ENCODE measurements at places on chromosomes 12 and 14. TPM values are rescaled to one million over a fixed set of nuclear protein-coding genes. Genes with fewer than 3 reads are reported as not detected.

- H3K4me3 ChIP-seq, result no peak overlapping the region
- DNase-seq, result no peak
- no peak overlapping the region for H3K27ac ChIP-seq
- no peaks in the 10 kb centered on the region for H3K27me3 ChIP-seq
- H3K36me3 ChIP-seq, result no peaks in the 10 kb centered on the region
- H3K4me1 ChIP-seq, result no peaks in the 10 kb centered on the region
Observed at GRCh38 chr12:76962099-76962498, 83.3 kb upstream of the CSRP2 start.

The GLIPR1 gene
- total RNA-seq, result 4.9 TPM

DNA sequence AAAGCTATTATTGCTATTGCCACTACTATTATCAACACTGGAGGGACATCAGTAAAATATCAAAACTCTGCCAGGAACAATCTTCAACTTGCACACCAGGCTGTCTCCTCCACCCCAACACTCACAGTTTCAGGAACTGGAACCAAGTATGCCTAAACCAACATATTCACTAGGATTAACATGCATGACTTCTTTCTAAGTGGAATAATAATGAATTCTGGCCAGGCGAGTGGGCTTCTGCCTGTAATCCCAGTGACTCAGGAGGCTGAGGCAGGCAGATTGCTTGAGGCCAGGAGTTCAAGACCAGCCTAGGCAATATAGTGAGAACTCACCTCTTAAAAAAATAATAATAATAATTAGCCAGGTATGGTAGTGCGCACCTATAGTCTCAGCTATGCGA is 58.1 kb downstream of the TBX5 start:
- H3K27ac ChIP-seq, result no peak overlapping the region
- H3K27me3 ChIP-seq, result no peaks in the 10 kb centered on the region
- no peaks in the 10 kb centered on the region for H3K4me1 ChIP-seq
- no peak for DNase-seq

The CLEC4D gene
- total RNA-seq, result 0.17 TPM

DNA sequence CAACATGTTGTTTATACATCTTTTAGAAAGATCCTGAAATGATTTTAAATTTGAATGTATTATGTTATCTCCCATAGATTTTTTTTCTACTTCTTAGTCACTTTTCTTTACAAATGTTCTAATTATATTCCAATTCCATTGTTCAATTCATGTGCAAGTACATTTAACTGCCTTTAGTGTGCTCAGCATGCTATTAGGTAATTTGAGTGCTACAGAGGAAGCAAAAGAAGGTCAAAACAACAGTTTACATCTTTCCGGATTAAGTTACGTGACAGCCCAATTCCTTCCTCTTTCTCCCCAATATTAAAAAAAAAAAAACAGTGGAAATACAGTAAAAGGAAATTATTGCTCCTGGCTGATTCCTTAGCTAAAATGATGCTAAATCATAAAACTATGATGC is 98.3 kb downstream of the RTN1 start:
- H3K27ac ChIP-seq, result no peak overlapping the region
- DNase-seq, result no peak

DNA sequence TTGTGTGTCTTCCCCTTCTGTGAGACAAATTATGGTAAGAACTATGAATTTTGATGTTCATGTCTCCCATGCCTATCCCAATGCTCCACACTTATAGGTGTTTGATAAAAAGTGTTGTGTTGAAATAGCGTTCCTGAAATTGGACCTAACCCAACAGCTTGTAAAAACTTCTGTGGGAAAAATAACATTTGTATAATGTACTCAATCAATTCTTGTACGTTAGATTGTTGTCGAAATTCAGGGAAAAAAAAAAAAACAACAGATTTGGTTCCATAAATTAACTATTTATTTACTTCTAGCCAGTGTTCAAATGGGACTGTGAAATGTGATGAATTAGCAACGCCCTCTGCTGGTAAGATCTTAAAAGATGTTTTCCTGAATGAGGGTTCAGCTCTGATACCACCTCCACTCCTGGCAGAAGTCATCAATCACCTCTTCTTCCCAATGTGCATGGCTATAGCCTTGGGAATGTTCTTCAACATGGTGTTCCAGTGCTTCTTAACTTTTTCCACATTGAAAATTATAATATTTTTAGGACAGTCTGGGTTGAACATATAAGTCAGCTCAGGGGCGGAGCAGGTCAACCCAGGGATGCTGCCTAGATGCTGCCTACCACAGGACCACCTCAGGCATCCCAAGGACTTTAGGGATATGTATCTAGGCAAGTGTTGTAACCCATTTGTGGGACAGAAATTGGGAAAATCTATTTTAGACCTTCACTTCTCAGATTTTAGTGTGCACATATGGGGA is 170.6 kb downstream of the OTOGL start:
- H3K27ac ChIP-seq, result no peak overlapping the region
- DNase-seq, result peak; percentile 18
- peaks cover 5% of the 10 kb centered on the region for H3K4me1 ChIP-seq

The GRIN2B gene
- not detected for total RNA-seq

- H3K27me3 ChIP-seq, result no peaks in the 10 kb centered on the region
- no peak overlapping the region for H3K4me3 ChIP-seq
- no peak overlapping the region for H3K27ac ChIP-seq
- no peaks in the 10 kb centered on the region for H3K4me1 ChIP-seq
- no peaks in the 10 kb centered on the region for H3K36me3 ChIP-seq
Observed at GRCh38 chr12:131116468-131117117, 162.9 kb downstream of the ADGRD1 start.

DNA sequence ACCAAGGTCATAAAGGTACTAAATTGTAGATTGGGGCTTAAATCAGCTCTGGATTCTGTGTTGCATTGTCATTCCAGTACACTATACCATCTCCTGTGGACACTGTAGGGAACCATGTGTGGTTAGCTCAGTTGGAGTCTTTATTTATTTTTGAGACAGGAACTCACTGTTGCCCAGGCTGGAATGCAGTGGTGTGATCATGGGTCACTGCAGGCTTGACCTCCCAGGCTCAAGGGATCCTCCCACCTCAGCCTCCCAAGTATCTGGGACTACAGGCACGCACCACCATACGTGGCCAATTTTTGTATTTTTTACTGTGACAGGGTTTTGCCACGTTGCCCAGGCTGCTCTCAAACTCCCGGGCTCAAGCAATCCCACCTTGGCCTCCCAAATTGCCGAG is 6.7 kb downstream of the PAPOLA start:
- no peaks in the 10 kb centered on the region for H3K36me3 ChIP-seq
- H3K4me1 ChIP-seq, result peaks cover 94% of the 10 kb centered on the region
- no peak overlapping the region for H3K4me3 ChIP-seq
- no peak for DNase-seq
- H3K27me3 ChIP-seq, result no peaks in the 10 kb centered on the region
- no peak overlapping the region for H3K27ac ChIP-seq

The C1QL4 gene
- total RNA-seq, result not detected

GRCh38 chr12:126915309-126915708 is 1351.7 kb upstream of the TMEM132C start:
- DNase-seq, result no peak
- H3K27ac ChIP-seq, result no peak overlapping the region
- no peaks in the 10 kb centered on the region for H3K4me1 ChIP-seq
- no peaks in the 10 kb centered on the region for H3K27me3 ChIP-seq
- H3K4me3 ChIP-seq, result no peak overlapping the region
- H3K36me3 ChIP-seq, result no peaks in the 10 kb centered on the region

DNA sequence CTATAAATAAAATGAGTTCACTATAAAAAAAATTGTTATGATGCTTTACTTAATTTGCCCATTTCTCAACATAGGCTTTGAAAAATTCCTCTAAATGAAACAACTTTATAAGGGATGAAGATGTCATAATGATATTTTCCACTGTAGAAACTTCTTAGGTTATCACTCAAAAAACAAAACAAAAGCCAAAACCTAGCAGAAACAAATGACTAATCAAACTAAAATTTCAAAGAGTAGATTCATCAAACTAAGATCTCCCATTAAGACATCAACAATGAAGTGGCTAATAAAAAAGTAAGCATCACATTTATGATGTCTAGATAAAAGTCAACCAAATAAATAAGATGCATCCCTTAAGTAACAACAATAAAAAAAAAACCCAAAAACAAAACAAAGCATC is 36.9 kb upstream of the TTC7B start:
- H3K27me3 ChIP-seq, result no peaks in the 10 kb centered on the region
- H3K4me1 ChIP-seq, result peaks cover 13% of the 10 kb centered on the region
- no peaks in the 10 kb centered on the region for H3K36me3 ChIP-seq
- no peak for DNase-seq
- H3K4me3 ChIP-seq, result no peak overlapping the region

The OAS3 gene
- 6.0 TPM for total RNA-seq

DNA sequence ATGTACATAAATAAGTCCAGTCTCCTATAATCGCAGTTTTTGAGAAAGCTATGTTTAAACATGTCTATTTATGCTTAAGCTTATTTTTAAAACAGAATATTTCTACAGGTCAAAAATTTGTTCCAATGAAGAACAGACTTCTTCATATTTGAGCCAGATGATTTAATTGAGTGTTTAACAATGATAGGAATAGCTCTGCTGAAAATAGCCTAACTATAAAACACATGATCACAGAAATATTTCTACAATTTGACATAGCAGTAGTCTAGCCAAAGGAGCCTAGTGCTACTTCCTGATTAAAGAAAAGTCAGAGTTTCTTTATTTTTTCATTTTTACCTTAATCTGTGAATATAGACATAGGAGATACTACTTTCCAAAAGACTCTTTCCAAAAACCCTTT is 29.4 kb downstream of the DCP1B start:
- H3K4me1 ChIP-seq, result no peaks in the 10 kb centered on the region
- peak overlapping the region; percentile 10 for H3K4me3 ChIP-seq

- no peak overlapping the region for H3K4me3 ChIP-seq
- H3K27ac ChIP-seq, result no peak overlapping the region
- no peaks in the 10 kb centered on the region for H3K4me1 ChIP-seq
- H3K36me3 ChIP-seq, result no peaks in the 10 kb centered on the region
- H3K27me3 ChIP-seq, result no peaks in the 10 kb centered on the region
- no peak for DNase-seq
Observed at GRCh38 chr12:90630006-90630405, 325.0 kb downstream of the CCER1 start.

The PTPRR gene
- total RNA-seq, result 0.96 TPM

GRCh38 chr14:72736308-72736707 is 157.6 kb downstream of the DPF3 start:
- H3K27ac ChIP-seq, result no peak overlapping the region
- DNase-seq, result no peak
- no peaks in the 10 kb centered on the region for H3K36me3 ChIP-seq
- H3K4me1 ChIP-seq, result peaks cover 37% of the 10 kb centered on the region
- H3K4me3 ChIP-seq, result no peak overlapping the region

DNA sequence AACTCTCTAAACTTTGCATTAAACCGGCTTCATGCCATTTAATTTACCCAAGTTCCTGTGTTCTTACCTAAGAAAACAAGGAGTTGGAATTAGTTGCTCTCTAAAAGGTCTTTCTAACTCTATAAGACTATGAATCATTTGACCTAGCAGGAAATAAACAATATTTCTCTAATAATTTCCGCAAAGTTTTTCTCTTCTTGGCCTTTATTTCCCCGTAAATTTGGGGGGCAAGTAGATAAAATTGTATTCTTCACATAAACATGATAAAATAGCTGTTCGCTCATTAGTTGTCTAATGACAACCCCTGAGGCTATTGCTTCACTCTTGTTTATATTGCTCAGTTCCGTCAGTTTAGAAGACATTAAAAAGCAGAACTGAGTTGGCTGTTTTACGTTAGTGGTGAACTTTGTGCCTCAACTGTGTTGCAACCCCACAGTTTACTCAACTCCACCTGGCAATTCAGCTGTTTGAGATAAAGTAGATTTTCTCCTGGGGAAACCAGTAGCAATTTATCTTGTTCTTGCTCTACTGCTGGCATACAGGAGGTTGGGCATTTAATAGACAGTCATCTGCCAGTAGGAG is 74.7 kb downstream of the BTG1 start:
- H3K36me3 ChIP-seq, result no peaks in the 10 kb centered on the region
- H3K27me3 ChIP-seq, result no peaks in the 10 kb centered on the region
- H3K4me1 ChIP-seq, result peaks cover 13% of the 10 kb centered on the region
- no peak overlapping the region for H3K27ac ChIP-seq
